ENCODE measurements at places on chromosomes 5 and 9.
A peak's percentile ranks its signal among the peaks of the same experiment; 100 is the strongest.

DNA sequence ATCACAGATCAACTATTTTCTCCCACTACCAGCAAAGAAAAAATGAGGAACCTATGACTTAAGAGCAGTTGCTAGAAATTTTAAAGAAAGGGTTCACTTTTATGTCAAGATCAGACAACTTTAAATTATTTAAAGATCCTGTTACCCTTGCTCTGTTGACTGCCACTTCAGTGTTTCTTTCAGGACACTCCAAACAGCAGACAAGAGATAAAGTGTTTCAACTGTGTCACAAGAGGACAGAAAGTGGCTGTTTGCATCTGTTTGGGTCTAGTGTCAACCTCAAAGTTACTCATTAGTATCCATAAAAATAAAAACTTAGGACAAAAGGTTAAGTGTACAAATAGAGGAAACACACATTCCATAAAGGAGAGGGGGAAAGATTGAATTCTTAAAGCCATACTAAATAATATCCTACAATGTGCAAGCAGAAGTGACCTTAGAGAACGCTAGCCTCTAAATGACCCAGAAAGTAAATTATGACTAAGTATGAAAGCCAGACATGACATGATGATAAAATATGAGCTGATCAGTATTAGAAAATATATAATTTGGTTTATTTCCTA lies 24.9 kb downstream of the HMGCS1 start:
- DNase-seq, result no peak

DNA sequence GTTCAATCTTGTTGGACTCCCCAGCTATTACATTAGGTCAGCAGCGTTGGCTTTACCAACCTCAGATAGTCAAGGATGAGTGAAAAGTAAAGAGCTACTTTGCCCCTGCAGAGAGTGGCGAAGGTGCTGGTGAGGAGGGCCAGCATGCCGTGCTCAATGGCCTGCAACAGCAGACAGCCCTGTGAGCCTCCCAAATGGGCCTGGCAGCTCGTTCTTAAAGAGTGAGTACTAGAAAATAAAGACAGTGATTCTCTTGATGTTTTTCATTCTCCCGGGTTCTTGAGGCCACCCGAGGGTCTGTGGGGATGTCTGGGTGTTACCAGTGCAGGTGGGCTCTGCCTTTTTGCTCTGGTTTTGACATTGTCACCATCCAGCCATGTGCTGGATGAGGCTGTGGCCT lies 16.2 kb downstream of the GADD45G start:
- no peak for DNase-seq

DNA sequence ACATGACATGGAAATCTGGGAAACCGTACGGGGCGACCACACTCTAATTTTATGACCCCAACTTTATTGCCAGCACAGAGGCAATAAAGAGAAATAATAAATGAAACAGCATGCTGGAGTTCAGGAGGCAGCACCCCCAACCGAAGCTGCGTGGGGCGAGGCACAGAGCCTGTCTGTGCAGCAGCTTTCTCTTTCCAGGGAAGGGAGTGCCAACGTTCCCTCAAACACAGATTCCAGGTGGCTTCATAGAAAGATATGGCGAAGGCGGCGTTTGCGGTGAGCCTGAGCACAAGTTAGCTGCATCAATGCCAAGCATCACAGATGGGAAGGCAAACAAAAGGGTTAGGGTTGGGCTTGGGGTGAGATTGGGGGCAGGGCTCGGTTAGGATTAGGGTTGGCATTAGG lies 114.8 kb downstream of the HSD17B3 start:
- no peak for DNase-seq

GRCh38 chr5:82106207-82106606 lies 134.4 kb downstream of the ATG10 start:
- DNase-seq, result no peak

- no peak for DNase-seq
Measured at GRCh38 chr9:77161966-77162365, 15.4 kb upstream of the VPS13A start.

DNA sequence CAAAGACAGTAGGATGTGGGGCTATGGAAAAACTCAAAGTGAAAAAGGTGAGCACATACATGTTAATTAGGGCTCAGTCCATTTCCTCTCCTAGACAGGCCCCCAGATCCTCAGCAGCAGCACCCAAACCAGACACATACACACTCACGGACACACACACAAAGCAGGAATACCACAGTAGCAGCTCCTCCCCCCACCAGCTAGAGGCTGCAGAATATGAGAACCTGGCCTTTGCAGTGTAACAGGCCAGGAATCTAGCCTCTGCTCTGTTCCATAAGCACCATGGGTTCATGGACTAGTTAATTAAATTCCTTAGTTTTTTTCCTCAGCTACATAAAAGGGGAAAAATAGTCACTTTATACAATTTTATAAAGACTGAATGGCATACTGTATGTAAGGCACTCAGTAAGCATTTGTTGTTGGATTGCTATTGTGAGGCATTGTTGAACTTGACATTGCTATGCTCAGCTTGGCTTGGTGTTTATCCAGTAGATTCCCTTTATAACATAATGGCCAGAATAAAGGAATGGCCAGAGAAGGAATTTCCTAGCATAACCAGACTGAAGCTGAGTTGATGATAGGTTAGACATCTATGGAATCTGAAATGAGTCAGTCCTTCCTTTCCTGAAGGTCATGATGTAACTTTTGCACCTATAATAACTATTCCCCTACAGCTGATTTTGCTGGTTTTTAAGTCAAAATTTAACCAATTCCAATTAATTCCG lies 186.8 kb downstream of the SEMA5A start:
- DNase-seq, result no peak

- DNase-seq, result no peak
Measured at GRCh38 chr5:45680950-45681349, 15.2 kb downstream of the HCN1 start.

DNA sequence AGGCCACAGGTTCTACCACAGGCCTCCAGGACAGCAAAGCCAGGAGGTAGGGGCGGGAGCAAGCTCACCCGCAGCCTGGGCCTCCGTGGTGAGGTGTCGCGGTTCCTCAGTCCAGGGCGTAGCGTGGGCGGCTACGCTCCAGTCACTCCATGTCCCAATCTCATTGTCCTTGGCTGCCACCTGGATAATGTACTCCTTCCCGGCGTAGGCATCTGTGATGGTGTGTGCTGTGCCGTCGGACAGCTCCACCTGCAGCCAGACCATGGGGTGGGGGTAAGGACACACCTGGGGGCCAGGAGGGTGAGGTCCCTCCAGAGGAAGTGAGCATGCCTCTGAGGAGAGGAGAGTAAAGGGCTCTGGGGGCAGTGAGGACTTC lies 29.8 kb upstream of the ENHO start:
- DNase-seq, result no peak

DNA sequence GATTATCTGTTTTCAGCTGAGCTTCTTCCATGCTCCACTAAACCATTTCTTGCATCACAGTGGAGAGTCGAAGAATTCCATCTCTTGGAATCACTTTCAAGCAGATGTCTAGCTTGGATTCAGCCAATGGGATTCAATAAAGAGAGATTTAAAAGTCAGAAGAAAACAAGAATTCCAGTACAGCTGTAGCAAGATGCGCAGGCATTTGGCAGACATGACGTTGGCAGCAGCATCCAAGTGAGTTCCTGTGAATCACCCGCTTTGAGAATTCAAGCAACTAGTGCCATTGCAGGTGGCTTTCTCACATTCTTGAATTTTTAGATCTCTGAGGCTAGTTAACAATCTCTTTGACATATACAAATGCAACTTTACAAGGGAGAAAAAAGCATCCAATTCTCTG lies 467.0 kb downstream of the CDH10 start:
- DNase-seq, result no peak

DNA sequence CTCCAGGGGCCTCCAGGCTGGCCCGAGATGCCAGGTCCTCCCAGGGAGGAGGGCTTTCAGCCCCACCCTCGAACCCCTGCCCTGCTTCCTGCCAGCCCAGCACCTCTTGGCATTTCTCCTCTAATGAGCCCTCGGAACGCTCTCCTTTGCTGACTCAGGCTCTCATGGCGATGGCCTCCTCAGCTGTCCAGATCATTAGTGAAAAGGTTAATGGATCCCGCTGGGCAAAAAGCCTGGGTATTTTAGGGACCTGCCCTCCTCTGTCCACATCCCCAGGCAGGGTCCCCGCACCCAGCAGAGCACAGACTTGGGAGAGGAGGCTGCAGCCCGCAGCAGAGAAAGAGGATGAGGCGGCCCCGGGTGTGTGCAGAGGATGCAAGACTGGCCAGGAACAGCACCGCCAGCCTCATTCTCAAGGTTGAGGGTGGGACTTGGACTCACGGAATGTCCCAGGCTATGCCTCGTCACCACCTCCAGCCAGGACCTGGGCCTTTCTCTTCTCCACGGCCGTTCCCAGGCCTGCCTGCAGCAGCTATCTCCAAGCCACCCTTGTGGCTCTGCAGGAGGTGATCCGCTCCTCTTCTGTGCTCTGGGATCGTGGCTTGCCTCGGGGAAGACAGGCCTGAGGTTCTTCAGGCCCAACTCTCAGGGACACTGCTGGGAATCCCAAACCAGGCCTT lies 23.0 kb upstream of the ADAMTS2 start:
- DNase-seq, result no peak

DNA sequence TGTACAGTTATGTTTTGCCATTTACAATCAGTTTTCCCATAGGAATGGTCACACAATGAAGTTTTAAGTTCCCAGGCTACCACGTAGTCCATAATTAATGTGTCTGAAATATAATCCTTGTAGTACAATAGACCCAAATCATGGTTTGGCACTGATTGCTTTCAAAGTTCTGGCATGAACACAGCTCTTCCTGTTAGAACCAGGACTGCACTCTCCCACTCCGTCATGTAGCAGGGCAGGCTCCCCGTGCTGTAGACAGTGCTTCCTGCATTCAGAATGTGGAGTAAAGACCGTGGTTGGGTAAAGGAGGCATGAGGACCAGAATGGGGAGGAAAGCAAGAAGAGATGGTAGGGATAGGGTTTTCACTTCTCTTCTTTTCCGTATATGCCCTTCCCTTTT lies 4.0 kb downstream of the SEC61B start:
- DNase-seq, result no peak

DNA sequence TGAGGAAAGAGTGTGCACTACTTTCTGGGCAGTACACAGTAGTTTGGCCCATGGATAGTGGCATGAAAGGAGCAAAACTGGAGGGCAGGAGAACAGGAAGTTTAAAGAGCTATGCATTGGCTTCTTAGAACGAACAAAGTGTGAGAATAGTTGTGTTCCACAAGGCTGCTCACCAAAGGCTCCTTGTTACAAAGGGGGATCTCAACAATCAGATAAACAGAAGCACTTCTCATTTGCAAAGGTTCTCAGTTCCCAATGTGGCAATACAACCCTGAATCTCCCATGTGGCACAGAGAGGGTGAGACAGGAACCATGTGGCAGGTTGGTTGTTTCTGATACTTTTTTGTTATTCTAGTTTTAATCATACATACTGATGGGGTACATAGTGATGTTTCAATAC lies 158.4 kb downstream of the CARTPT start:
- DNase-seq, result no peak

GRCh38 chr5:149452665-149453617 lies 73.8 kb upstream of the IL17B start:
- DNase-seq, result no peak

- DNase-seq, result no peak
Measured at GRCh38 chr9:114154600-114155102, 686 bp upstream of the COL27A1 start.

DNA sequence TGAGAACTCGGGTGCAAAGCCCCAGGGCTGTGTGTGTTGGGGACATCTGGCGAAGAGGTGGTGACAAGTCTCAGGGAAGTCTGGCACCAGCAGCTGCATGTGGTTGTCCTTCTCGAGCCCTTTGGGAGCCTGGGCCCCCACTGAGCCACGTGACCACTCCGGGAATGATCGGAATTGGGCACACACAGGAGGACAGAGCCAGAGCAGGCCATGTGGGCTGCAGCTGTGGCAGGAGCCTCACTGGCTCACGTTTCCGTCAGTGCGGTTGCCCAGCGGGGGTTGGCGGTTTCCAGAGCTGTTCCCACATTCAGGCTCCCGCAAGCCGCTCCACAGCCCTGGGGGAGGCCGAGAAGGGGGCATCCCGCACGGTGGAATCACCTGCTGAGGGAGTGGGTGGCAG lies 6.8 kb upstream of the CEL start:
- no peak for DNase-seq

DNA sequence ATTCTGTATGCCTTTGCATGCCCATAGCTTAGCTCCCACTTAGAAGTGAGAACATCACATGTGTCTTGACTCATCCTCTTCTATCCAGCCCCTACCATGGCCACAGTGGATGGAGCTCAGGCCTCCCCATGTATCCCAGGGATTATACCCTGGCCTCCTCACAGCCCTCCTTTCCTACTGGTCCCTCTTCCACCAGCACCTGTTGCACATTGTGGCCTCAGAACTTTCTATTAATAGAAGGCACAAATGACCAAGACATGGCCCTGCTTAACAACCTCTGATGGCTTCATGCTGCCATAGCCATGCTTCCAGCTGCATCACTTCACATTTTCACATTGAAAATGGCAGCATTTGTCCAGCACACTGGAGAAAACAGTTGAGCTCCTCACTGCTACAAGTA lies 315.4 kb downstream of the CDK5RAP2 start:
- no peak for DNase-seq

- peak; percentile 71 for DNase-seq
Measured at GRCh38 chr5:146877783-146878475, 628 bp downstream of the PPP2R2B start.

- DNase-seq, result no peak
Measured at GRCh38 chr9:16659096-16659495, 211.4 kb downstream of the BNC2 start.

DNA sequence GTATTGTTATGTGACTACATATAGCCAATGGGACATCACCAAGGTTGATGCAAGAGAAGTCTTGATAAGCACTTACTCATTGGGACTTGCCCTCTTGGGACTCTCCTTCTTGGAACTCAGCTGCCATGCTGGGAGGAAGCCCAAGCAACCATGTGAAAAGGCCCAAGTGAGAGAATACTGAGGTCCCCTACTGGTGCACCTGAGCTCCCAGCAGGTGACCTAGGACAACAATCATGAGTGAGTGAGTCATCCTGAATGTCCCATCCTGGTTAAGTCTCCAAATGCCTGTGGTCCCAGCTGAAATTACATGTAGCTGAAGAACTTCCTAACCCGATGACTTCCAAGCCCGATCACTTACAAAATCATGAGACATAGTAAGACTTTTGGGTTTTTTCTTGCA lies 260.7 kb downstream of the ICE1 start:
- DNase-seq, result no peak

- no peak for DNase-seq
Measured at GRCh38 chr9:26746357-26747072, 146.1 kb downstream of the CAAP1 start.

- no peak for DNase-seq
Measured at GRCh38 chr5:135599421-135600151, 20.8 kb upstream of the CXCL14 start.

DNA sequence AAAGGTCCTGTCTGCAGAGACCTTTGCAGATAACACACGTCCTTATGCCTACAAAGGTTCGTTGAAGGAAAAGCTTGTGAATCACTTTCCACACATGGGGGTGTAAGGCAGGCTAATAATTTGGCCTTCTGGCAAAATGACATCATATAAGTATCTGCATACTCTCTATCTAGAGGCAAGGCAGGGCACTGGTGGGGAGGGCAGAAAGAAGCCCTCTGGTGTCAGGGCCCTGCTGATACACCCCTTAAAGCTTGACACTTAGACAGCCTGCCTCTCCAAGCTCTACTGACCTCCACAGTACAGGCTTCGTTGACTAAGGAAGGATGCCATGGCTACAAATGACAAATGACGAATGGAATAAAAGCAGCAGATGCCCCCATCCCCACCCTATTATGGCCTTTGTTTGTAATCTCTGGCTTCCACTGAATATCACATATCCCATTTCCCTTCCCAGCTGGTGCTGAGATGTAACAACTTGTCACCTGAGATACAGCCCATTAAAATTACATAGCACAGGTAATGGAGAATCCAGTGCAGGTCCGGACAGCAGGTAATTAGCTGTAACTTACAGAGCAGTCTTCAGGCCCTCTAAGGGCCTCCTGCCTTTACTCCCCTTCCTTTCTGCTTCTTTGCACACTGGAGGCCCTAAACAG lies 76.9 kb upstream of the IFNK start:
- no peak for DNase-seq
